Vagina (tissue), 2 donors: ENCODE measurements at places on chromosomes 7 and 10.

DNA sequence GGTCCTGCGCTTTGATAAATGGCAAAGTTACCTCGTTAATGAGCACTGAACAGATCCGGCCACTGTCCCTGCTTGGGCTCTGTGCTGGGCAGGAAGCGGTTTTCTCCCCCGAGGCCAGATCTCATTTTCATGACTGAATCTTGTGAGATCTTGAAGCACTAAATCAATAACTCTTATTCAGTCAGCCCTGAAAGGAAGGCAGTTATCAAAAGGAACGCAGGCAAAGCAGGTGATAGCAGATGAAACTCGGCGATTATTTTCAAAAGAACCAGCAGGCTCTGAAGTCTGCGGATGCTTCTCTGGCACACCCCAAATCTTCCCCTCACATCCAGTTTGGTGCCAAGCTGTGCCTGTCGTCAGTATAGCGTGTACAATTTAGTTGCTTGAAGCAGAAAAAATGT lies 228.7 kb downstream of the BAMBI start:
- no peak for DNase-seq

DNA sequence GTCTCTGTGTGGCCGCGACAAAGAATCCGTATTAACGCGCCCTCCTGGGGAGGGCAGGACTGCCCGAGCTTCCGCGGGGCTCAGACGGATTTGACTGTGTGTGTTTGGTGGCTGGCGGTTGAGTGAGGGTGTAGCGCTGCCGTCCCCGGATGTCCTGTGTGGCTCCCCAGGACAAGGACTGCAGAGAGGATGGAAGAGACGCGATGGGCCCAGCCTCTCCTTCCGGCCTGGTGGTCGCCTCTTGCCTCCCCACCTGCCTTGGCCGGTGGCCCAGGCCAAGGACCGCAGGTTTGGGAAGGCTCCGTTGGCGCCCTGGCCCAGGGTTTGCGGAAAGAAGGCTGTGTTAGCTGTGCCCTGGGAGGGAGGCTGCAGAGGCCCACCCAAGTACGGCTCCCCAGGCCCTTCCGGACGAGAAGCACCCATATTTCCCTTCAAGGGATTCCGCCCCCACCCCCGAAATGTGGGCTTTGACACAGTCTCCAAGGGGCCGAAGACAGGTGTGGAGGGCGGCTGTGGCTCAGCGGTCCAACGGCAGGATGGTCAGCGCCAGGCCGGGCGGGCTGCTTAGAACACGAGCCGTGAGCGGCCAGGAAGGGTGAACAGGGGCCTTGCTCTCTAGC lies 2.3 kb downstream of the UNCX start:
- DNase-seq = no peak

- peak; percentile 93 for DNase-seq
Observed at GRCh38 chr7:151271699-151272355, 23.3 kb upstream of the SMARCD3 start.

DNA sequence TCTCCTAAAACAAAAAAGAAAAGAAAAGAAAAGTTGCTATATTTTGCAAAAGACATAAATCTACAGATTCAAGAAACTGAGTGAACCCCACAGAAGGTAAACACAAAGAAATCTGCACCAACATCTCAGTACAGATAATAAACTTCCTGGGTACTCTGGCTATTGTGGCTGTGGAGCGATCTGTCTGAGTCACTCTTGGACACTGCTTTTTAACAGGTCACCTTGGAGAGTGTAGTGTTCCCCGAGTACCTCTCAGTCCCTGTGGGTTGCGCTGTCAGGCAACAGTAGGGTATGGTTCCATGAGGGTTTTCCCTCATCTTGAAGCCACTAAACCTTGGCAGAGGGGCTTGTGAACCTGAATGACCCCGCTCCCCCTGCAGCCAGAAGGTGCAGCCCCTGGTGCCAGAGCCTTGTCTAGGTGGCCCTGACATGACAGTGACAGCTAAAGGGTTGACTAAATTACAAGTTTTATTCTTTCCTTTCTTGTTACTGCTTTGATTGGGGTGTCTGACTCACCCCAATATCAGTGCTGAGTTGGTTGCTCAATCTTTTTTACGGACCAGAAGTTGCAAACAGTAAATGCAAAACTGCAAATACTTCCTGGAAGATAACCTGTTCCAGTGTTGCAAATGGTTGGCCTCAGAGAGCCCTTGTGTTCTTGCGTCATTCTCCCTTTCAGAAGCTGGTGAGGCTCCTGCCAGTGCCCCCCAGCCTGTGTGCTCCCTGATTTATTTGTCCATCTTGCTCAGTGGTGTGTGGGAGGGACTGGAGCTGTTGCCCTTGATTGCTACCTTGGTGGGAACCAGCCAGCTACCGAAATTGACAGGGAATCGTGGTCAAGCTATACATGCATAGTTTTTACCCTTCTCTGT lies 30.6 kb downstream of the POR start:
- DNase-seq = no peak

GRCh38 chr10:113493882-113494301 lies 59.0 kb upstream of the HABP2 start:
- no peak for DNase-seq

DNA sequence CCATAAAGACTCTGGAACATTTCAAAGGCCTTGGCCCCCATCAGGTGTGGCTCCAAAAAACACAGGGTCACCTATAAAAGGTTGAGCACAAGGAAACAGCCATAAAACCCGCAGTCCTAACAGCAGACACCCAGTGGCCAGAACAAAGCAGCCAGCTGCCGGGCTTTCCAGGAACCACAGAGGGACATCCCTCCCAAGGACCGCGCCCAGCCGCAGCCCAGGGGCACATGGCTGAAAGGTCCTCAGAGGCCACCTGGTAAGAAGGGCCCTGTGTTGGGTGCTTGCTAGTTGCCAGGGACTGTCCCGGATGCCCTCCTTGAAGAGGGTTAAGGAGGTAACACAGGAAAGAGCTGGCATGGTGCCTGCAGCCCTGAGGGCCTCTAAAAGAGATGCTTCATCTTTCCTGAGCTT lies 32.7 kb downstream of the KCNMA1 start:
- no peak for DNase-seq

DNA sequence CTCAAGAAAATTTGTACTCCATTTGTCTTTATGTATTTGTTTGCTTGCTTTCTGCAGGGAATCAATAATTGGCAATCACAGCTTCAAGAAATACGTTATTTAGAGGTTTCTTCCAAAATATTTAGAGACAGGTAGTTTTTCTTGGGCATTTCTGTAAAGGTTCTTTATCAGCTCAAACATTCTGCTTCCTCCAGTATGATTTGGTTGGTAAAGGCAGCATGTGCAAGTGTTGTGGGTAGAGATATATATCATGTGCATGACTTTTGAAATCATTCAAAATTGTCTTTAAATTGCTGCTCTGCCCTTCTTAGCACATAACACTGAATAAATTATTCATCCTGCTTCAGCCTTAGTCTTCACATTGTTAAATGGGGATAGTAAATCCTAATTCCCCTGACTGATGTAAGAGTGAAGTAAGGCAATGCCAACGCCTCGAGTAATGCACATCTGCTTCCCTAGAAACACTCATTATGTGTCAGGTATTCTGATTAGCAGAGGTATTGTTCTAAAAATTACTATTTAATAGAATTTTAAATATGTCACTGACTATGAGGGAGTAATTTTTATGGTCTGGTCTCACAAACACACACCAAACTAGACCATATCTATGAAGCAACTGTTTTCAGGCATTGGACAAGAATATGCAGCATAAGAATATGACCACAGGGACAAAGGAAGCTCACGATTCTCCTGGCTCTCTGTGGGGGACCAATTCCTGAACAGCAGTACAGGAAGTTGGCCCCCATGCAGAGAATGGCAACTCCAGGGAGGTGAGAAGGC lies 77.3 kb upstream of the AKR1E2 start:
- DNase-seq = no peak

DNA sequence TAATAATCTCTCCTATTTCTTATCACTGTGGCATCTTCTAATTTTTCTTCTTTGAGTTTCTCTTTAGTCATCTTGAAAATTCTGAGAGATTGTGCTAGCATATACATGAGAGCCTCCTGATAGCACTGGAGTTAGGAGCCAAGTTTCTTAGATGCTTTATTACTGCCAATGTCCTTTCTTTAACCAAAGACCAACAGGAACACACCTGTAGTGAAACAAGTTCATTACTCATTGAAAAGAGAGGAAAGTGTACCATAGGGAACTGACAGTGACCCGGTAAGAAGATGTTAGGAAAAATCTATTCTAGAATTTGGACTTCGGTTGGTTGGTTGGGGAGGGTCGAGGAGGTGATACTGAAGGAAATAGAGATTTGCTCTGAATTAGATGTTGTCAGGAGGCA lies 27.1 kb upstream of the CD36 start:
- DNase-seq = no peak

- DNase-seq = no peak
Observed at GRCh38 chr7:130463553-130464434, 23.0 kb upstream of the CEP41 start.

DNA sequence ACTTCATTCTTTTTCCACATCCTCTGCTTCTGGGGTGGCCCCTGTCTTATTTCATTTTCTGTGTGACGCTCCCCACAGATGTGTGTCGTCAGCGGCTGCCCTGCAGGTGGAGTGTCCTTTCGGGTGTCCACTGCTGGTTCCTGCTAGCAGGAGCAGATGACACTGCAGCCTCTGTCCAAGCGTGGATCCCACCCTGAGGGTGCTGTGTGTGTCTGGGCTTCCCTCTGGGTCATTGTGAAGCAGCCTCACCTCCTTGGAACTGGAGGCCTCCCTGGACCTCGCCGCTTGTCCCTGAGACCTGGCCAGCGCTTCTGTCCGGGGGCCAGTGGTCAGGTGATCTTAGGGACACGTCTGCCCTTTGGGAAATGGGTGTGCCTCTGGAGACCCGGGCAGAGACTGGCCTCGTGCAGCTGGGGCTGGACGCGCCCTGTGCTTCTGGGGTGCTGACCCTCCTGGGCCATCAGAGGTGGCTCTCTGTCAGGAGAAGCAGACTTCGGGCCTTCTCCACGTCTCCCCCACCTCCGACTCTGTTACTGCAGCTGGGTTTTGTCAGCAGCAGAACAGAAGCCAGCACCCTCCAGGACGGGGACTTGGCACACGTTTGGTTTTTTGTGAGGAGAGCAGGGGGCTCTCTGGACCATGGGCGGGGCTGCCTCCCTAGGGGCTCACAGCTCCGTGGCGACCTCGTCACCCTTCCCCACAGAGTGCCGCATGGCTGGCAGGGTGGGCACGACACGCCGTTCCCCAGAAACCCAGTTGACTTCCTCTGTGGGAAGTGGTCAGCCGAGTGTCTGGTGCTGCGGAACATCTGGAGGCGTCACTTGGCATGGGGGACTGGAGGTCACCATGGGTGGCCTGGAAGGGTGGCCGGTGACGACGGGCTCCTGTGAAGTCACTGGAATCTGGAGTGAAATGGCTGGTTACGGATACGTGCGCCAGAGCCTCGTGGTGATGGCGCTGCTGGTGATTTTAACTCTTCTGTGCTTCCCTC lies 48.4 kb downstream of the INPP5A start:
- DNase-seq = no peak

GRCh38 chr10:110694820-110695538 lies 50.8 kb downstream of the RBM20 start:
- no peak for DNase-seq

- no peak for DNase-seq
Observed at GRCh38 chr7:99839287-99840021, 11.6 kb downstream of the CYP3A43 start.

GRCh38 chr10:100993986-100994708 lies 5.5 kb upstream of the LZTS2 start:
- no peak for DNase-seq

DNA sequence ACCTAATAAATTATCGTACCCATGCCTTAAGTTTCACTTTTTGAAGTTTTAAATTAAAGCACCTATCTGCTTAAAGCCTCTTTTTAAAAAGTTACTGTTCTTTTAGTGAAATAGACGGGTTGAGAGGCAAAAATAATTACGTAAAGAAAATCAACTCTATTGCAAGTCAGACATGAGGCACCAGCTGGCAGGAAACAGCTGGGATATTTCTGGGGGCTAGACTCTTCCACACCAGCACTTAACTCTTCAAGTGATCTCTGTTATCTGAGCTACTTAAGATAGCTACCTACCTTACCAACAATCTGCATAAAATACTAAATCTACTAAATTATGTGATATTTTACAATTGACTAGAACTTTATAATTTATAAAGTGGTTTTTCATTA lies 35.8 kb downstream of the GBF1 start:
- no peak for DNase-seq

- DNase-seq = no peak
Observed at GRCh38 chr10:75408911-75409885, 7.6 kb upstream of the ZNF503 start.

- DNase-seq = no peak
Observed at GRCh38 chr7:8290645-8291308, 28.8 kb upstream of the ICA1 start.

DNA sequence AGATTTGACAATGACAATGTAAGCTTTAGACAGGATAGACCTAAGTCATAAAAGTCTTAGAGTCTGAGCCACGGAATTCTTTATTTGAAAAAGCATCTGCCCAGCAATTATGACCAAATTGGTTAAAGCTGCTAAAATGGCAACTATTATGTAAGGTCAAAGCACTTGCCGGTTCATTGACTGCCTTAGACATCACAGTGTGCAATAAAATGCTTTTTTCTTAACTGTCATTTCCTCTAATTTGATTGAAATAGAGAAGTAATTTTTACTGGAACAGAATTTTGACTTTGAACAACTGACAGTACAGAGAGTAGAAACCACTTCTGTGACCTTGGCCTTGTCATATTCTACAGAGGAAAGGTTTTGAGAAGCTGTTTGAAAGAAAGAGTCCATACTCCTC lies 142.9 kb downstream of the THSD7A start:
- no peak for DNase-seq

- no peak for DNase-seq
Observed at GRCh38 chr10:62732841-62733653, 71.5 kb upstream of the ADO start.
